ENCODE measurements at places on chromosomes 1 and 21. TPM values are rescaled to one million over a fixed set of nuclear protein-coding genes. Genes with fewer than 3 reads are reported as not detected.

SPAG17 gene
- not detected for total RNA-seq

FCRL5 gene
- total RNA-seq: not detected

- no peak for DNase-seq
These were observed 97.3 kb downstream of the SPSB1 start for GRCh38 chr1:9389968-9390367.

DNA sequence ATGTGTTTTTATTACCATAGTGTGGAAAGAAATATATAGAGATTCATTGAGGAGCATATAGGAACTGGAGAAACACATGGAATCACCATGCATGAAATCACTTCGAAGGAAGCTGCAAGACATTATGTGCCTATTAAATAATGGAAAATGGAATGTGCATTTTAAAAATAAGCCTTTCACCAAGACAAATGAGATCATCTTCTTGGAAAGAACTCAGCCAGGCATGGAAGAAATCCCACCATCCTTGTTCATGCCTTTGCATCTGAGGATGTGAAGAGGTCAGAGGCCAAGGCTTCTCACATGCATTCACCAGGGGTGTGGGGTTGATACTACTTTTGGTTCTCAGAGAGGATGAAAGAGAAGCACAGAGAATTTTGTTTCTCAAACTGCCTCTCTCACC lies 50.0 kb downstream of the C1orf198 start:
- no peak for DNase-seq

- no peak for DNase-seq
These were observed 14.7 kb upstream of the TNFRSF8 start for GRCh38 chr1:12048372-12048771.

DNA sequence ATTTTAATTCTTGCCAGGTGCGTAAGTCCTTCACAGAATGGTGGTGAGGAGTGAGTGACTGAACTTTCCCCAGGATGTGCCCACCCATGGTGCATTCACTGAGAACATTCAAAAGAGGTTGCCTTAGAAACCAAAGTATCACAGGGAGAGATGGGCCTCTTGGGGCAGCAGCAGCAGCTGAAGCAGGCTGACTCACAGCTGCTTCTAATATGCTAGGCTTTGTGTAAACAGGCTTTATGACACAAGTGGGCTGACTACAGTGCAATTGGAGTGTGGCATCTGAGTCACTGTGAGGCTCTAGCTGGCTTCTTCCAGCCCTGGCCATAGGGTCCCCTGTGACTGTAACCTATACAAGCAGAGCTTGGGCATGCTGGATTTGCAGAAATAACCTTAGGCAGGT lies 12.6 kb downstream of the PIGP start:
- no peak for DNase-seq

DNA sequence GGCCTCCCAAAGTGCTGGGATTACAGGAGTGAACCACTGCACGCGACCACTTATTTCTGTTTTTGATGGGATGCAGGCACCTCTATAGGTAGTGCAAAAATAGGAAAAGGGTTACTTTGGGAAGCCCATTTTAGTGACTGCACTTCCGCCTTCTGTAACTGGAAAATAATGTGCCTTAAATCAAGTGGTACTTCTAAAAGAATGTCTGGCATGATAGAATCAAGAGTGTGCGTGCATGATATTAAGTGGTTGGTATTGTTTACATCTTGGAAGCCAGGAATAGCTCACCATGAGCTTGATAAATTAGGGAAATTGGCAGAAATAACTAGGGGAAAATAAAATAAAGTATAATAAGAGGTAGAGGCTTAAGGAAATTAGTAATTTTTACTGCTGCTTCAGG lies 1067.0 kb downstream of the ADGRL2 start:
- DNase-seq: no peak

Data from naive thymus-derived CD4-positive, alpha-beta T cell (primary cell).